Activated naive CD4-positive, alpha-beta T cell treated with anti-CD3 and anti-CD28 coated beads, Interleukin-2, amount 50 U/mL, for 72 hours (primary cell): ENCODE measurements at places on chromosomes 1 and 21.

GRCh38 chr1:202199040-202199889 lies 5.7 kb downstream of the LGR6 start:
- DNase-seq, result no peak

GRCh38 chr1:47424336-47424982 lies 8.4 kb downstream of the FOXE3 start:
- no peak for DNase-seq

DNA sequence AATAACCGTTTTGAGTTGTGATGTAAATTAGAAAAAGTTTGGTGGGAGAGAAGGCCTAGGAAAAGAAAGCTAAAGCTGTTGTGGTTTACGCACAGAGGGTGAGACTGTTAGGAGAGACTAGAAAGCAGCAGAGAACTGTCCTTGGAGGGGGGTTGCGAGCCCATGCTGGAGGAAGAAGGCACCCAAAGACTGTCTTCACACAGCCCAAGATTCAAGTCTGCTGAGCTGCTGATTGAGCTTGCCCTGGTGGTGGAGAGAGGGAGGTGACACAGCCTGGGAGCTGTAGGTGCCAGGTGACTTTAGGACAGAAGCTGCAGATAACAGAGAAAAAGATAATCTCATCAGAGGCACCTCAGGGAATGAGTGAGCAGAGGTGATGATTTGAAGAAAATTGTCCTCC lies 18.3 kb upstream of the TLR5 start:
- no peak for DNase-seq

- DNase-seq, result no peak
These were observed 37.5 kb downstream of the ELAPOR1 start for GRCh38 chr1:109151146-109151990.

DNA sequence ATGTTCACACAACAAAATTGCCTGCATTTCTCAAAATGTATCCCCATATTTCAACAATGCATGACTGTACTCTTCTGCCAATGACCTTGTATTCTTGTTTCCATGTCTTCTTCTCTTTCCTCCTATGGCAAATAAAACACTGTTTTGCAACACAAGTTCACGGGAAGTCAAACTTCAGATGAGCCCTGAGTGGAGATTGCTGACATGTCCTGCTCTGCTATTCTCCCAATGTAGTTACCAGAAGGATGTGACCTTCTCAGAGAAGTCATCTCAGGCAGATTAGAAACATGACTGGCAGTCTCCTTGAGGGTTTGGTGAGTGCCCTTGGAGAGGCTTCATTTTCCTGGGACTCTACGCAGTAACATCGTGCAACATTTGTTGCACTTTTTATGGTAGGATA lies 15.6 kb downstream of the FCGR2B start:
- DNase-seq, result no peak

DNA sequence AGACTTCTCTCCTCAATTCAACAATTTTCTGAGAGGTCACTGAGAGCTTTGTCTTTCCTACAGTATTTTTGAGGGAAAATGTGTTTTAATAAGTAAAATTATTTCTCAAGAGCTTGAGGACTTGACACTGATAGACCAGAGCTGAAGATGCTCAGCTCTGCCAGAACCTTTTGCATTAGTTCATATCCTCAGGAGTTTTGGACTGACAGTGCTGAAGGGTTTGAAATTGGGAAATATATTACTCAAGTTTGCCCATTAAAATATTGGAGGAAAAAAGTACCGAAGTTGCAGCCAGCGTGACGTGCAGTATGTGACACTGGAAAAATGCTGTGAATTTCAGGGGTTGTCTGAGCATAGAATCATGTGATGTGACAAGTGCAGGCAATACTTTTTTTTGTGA lies 346.6 kb upstream of the DPYD start:
- DNase-seq, result no peak

DNA sequence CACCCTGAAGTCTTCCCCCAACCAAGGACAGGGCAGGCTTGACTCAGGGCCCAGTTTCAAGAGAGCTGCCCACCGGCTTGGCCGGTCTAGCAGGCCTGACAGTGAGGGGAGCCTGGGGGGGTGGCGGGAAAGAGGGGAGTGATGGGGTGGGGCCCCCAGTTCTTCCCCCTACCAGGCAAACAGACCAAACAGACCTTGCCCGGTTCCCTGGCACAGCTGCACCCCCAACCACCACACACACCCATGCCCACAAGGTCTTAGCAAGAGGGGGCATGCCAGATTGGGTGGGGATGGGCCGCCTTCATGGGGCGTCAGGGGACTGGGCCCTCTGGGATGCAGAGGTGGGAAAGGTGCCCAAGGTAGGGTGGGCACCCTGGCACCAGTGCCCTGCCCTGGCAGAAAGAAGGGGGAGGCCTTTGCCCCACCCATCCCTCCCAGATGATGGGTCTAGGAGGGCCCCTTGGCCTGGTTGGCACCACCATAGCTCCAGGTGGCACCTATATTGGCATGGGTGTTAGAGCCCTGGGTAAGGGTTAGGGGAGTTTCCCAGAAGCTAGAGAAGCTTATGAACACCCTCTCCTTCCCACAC lies 8.9 kb downstream of the ZBTB7B start:
- DNase-seq, result no peak
